ENCODE measurements at places on chromosomes 6 and 20.

- no peak for DNase-seq
Observed at GRCh38 chr6:14037402-14038277, 79.9 kb upstream of the CD83 start.

GRCh38 chr6:106167096-106167814 lies 81.1 kb downstream of the PRDM1 start:
- no peak for DNase-seq

DNA sequence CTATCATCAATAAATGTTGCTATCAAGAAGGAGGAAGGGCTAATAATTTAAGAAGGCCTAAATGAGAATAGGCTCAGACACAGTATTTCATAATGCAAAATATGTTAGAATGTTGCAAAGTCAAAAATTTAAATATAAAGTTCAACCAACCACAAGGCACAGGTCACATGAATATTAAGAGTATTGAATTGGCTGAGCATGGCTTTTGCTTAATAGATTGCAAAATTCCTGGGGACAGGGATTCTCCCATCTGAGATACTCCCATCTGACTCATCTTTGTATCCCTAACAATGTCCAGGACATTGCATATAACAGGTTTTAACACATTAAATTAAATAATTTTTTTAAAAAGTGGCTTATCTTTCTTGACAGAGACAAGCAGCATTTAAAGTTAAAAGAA lies 32.9 kb upstream of the UTRN start:
- DNase-seq, result no peak

GRCh38 chr6:25179051-25179778 lies 100.0 kb upstream of the CARMIL1 start:
- DNase-seq, result no peak

DNA sequence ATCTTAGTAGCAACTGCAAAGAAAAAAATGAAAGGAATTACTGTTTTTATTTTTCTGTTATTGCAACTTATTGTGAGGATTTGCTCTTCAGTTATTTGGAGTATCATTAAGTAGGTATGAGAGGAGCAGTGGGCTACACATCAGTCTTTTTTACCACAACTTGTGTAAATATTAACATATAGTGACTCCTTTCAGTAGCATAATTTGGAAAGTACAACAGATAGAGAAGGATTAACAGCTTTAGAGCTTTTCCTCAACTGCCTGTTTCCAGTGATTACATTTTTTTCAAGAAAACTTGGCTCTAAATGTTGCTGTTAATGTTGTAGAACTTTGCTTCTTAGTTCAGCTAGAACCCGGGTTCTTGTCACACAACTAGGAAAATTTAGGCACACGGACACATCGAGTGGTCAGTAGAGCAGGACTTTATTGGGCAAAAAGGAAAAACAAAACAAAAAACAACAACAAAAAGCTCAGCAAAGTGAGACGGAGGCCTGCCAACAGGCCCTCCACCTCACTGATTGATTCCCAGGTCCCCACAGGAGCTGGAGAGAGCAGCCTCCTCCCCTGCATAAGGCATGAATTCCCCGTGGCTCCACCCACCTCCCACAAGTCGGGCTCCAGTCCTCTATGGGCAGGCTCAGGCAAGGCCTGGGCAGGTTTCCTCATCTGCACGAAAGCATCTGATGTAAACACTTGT lies 75.1 kb downstream of the ADGRG6 start:
- no peak for DNase-seq

DNA sequence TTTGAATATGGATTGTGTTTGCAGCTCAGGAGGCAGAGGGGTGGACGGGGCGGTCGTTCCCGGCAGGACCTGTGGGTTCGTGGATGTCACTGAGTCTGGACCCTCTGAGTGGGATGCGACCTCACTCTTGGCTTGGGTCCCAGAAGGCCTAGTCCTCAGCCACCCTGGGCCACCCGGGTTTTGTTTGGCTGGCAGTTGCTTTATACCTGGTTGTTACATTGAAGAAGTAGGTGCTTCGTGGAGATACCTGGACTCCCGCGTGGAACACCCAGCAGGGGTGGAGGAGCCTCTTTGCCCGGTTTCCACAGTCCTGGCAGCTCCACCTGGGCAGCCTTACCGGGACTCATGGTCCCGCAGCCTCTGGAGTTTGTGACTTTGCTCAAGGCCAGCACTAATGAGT lies 405.1 kb downstream of the TAF4 start:
- no peak for DNase-seq

DNA sequence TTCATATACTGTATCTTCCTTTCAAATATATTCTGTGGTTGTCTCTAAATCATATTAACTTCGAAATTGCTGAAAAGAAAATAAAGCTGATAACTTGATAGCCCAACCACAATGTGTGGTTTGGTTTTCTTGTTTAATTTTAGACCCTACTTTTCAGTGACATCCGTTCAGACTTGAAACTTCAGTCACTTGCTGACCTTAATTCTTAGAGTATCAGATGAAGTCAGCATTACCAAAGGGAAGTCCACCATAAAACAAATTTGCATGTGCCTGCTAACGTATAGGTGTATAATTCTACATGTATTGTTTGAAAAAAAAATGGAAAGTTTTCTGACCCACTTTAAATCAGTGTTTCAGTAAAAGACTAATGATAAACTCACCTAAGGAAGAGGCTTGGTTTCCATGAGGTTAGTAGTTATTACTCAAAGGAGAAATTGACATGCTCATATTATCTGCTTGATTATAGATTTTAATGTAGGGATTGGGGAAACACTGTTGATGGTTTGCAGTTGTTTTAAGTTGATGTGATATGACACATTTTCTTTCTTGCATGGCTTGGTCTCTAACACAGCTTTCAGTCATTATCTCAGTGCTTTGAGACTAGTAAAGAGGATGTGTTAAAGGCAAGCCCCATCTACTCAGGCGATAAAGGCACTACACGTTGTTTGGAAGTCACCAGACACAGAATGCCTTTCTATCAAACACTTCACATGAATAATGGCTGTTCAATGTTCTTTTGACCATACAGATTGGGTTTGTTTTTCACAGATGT lies 5.2 kb upstream of the IL17A start:
- no peak for DNase-seq

DNA sequence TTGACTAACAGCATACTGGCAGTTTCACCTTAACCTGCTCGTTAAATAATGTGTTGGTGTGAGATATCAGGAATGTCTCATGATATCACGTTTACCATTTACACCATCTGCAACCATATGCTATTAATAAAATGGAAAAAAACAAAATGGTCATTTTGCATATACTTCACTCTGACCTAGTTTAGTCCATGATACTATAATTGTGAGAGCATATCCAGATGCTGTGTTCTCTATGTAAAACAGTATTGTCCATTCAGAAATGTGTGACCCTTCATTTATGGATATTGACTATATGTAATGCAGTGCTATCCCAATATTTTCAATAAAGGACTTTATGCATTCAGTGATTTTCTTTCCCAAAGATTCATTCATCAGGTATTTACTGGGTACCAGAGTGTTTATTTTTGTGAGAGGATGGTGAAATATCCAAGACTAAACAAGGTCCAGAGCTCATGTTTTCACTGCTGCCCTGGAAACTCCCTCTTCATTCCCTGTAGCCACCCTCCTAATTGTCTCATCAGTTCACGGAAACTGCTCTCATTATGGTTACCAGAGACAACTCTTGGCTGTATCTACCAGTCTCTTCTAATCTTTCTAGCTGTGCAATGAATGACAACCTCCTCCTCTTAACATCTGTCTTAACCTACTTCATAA lies 25.7 kb upstream of the HINT3 start:
- no peak for DNase-seq
